ENCODE measurements at places on chromosomes 5 and 9.

- DNase-seq, result no peak
Observed at GRCh38 chr5:53784596-53784995, 224.2 kb downstream of the NDUFS4 start.

DNA sequence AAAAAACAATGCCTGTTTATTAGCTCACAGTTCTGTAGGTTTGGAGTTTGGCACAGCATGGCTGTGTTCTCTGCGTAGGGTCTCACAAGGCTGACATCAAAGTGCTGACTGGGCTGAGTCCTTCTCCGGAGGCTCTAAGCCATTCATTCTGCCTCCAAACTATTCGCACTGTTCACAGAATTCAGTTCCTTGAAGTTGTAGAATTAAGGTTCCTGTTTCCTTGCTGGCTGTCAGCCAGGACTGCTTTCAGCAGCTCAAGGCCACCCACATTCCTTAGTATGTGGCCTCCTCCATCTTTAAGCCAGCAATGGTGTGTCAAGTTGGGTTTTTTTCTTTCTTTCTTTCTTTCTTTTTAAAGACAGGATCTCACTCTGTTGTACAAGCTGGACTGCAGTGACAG, 161.9 kb downstream of the CDH6 start:
- DNase-seq, result no peak

DNA sequence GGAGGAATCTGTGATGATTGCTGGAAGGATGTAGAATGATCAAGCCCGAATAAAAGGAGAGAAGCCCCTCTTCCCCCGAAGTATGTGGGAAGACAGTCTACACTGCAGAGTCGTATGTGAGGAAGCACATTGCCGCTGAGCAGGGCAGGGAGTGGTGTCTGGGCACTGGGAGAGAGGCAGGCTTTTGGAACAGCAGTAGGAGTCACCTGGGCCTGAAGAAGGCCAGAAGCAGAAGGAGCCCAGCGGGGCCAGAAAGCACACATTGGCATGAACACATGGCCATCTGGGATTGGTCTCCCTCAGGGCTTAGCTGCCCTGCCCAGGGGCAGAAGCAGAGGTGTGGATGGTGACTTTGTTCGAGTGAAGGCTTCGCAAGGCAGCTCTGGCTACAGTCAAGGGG, 162.8 kb downstream of the ERCC6L2 start:
- DNase-seq, result no peak

- DNase-seq, result no peak
Observed at GRCh38 chr5:113321276-113321675, 113.5 kb downstream of the TSSK1B start.

DNA sequence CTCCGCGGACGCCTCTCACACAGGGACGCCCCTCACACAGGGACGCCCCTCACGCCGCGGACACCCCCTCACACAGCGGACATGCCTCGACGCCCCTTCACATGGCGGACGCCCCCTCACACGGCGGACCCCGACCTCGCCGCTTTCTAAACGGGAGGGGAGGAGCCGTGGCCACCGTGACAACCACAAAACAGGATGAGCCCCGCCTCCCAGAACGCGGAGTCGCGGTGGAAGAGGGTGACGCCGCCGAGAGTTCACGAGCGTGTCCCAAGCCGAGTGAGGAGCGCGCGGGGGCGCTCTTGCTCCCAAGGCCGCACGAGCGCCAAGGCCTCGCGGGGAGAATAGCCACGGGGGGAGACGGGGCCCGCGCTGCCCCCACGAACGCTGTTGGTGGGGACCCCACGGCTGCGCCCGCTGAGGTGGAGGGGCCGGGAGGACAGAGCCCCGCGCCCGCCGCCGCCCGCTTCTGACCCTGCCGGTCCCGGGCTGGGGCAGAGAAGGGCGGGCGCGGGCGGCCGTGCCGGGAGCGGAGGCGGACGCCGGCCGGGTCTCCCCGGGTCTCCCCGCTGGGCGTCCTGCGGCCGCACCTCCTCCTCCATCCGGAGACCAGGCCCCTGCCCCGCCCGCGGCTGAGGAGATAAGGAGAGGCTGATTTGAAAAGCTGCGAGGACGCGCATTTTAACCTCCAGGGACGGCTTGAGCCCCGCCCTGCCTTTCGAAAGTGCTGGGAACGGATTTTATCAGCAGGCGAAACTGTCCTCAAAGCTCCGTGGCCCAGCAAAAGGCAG, 3.9 kb upstream of the NKD2 start:
- peak; percentile 58 for DNase-seq

GRCh38 chr5:136159457-136159856, 26.8 kb downstream of the SMAD5 start:
- no peak for DNase-seq

DNA sequence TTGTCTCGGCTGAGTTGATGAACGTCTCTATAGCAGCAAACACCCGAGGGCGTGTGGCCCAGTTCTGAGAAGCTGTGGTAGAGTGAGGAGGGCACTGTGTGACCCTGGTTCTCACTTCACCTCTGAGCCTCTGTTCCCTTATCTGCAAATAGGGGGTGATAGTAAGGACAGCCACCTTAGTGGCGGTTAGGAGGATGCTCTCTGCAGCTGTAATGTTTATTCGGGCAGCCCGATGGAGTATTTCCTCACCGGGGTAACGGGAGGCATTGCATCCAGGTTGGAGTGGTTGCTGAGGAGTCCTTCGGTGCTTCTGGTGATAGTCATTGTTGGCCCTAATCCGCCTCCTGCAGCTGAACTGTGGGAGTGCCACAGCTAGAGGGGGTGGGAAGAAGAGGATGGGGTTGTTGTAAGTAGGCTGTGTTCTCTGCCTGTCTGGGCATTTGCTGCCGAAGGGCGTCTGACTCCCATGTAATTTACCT, 13.9 kb downstream of the PRRC2B start:
- DNase-seq, result peak; percentile 44

GRCh38 chr5:14463629-14464028, 118.0 kb upstream of the OTULINL start:
- DNase-seq, result no peak

DNA sequence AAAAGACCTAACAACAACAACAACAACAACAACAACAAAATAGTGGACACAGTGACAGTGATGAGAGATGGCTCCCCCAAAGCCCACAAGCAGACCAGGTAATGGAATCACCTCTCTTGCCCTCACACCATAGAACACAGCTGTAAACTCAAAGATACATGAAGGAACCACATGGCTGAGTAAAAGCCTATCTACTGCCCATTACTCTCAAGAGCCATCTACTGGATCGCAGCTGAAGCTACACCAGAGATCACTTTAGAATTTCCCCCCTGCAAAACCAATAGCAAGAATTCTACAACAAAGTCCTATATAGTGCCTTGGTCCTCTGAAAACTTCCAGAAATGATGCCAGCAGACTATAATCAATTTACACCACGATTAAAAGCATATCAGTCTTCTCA, 1537.6 kb upstream of the CDH9 start:
- DNase-seq, result no peak

GRCh38 chr5:151239237-151239861, 13.6 kb upstream of the GM2A start:
- DNase-seq, result no peak
